Stimulated activated CD4-positive, alpha-beta T cell treated with anti-CD3 and anti-CD28 coated beads, Interleukin-2, amount 100 ng/mL, for 48 hours (primary cell): ENCODE measurements at places on chromosomes 5 and 9.

GRCh38 chr5:174426388-174426787 is 298.0 kb upstream of the MSX2 start:
- DNase-seq, result no peak

GRCh38 chr5:66967102-66967501 is 229.5 kb downstream of the CD180 start:
- DNase-seq, result no peak

- DNase-seq, result no peak
These were observed 108.2 kb downstream of the KLHL3 start for GRCh38 chr5:137627706-137628105.

DNA sequence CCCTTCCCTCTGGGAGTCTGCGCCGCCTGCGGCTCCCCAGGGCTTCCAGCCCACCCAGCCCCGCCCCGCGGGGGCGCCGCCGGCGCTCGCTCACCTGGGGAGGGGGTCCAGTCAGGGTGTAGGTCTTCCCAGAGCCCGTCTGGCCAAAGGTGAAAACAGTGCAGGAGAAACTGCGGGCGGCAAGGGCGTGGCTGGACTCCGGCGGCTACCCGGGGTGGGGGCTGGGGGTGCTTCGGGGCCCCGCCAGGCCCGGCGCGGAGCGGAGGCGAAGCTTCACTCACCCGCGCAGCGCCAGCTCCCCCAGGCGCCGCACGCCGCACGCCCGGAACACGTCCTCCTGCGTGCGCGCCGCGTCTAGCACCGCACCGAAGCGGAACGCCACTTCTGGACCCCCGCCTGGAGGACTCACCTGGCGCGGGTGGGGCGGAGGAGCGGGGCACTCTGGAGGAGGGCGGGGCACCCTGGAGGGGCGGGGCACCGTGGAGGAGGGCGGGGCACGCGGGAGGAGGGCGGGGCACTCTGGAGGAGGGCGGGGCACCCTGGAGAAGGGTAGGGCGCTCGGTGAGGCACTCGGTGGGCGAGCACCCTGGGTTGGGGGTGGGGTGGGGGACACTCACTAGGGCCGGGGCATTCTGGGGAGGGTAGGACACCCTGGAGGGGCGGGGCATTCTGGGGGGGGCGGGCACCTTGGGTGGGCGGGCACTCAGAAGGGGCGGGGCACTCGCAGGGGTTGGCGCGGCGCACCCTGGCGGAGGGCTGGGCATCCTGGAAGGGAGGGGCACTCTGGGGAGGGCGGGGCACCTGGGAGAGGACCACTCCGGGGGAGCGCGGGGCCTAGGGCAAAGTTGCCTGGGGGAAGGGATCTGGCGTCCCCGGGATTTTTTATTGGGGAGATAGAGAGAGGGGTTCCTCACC is 814 bp downstream of the KIF12 start:
- DNase-seq, result peak; percentile 29

GRCh38 chr5:60141119-60141518 is 247.6 kb upstream of the PDE4D start:
- no peak for DNase-seq

DNA sequence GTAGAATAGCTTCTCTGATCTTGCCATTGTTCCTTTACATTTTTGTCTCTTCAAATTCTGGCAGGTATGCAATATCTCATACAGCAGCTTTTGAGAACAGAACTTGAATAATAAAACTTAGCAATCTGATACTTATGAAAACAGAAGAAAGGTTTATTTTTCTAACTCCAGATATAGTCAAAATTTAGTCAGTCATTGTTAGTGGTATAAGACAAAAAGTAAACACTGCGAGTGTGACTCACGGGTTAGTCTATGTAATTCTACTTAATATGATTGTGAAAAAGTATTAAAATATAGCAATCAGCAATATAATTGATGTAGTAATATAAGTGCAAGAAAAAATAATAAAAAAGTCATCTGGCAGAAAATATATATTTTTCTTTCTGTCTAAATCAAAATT is 910.4 kb downstream of the DNAH5 start:
- DNase-seq, result no peak

GRCh38 chr5:15577132-15577531 is 77.2 kb downstream of the FBXL7 start:
- DNase-seq, result no peak

- DNase-seq, result no peak
These were observed 4.8 kb upstream of the PLGRKT start for GRCh38 chr9:5442400-5443011.

GRCh38 chr9:72444435-72444834 is 77.0 kb upstream of the TMC1 start:
- DNase-seq, result no peak

DNA sequence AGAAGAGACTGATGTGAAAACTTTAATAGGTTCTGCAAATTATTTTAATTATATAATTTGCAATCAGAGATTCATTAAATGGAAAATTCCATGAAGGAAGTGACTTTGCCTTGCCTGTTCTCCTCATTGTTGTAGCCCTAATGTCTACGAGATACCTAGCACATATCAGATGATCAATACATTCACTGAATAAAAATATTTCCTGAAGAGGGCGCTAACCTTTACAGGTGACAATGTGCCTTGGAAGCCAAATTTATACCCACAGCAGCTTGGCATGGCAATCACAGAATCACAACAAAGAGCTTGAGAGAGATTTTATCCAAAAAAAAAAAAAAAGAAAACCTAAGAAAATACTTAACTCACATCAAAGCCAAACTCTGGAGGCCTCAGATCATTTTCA is 17.4 kb downstream of the HAUS6 start:
- no peak for DNase-seq

GRCh38 chr5:200985-201384 is 9.7 kb downstream of the LRRC14B start:
- no peak for DNase-seq

DNA sequence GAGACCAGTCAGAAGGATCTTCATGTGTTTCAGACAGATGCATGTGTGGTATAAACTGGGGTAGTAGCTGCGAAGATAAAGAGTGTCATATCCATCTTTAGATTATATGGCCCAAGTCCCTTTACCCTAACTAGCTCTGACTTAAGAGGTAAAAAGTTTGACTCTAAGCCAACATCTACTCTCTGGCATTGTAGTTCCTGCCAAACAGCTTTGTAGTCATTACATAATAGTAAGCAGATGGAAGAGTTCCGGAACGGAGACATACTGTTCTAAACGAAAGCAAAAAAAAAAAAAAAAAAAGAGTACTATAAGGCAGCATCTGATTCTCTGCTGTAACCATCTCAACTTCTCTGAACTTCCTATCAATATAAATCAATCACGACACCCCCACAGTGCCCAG is 48.8 kb downstream of the CEMIP2 start:
- DNase-seq, result no peak

GRCh38 chr9:130040984-130041647 is 1.9 kb downstream of the FNBP1 start:
- DNase-seq, result no peak

GRCh38 chr9:79254900-79255650 is 316.7 kb upstream of the TLE4 start:
- no peak for DNase-seq

- DNase-seq, result no peak
These were observed 121.5 kb downstream of the SV2C start for GRCh38 chr5:76204713-76205112.

DNA sequence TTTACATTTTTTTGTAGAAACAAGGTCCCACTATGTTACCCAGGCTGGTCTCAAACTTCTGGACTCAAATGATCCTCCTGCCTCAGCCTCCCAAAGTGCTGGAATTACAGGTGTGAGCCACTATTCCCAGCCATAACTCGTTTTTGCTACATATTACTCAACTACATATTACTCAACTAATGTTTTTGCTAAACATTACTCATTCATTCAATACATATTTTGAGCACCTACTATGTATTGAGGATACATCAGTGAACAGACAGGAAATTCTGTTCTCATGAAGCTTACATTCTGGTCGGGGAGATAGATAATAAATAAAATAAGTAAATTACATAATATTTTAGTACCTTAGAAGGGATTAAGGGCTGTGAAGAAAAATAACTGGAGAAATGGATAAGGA is 34.9 kb upstream of the STOM start:
- no peak for DNase-seq

GRCh38 chr9:89037346-89037745 is 46.1 kb downstream of the S1PR3 start:
- no peak for DNase-seq

GRCh38 chr9:28598408-28598807 is 1025.1 kb upstream of the C9orf72 start:
- DNase-seq, result no peak
